Left renal cortex interstitium (tissue), 4 donors: ENCODE measurements at places on chromosomes 2 and 18. TPM values are rescaled to one million over a fixed set of nuclear protein-coding genes. Genes with fewer than 3 reads are reported as not detected.

DNA sequence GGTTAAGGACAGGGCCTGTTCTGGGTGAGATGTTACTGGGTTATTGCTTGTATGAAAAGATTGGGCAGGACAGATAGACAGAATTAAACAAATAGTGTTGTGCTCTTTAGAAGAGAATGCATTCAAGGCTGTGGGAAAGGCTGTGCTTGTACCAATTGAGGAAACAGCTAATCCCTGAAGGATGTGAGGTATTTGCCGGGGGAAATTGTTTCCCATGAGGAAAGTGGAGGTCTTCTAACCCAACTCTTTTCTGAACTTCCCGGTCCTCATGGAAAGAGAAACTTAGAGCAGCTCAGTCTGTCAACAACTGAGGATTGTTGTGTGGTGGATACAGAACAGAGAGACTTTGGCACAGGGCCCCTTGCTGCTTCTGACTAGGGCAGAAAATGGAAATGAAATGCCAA is 9.5 kb downstream of the SLC1A4 start:
- DNase-seq, result no peak

GRCh38 chr2:7226501-7226900 is 309.3 kb downstream of the RNF144A start:
- no peak for DNase-seq

DNA sequence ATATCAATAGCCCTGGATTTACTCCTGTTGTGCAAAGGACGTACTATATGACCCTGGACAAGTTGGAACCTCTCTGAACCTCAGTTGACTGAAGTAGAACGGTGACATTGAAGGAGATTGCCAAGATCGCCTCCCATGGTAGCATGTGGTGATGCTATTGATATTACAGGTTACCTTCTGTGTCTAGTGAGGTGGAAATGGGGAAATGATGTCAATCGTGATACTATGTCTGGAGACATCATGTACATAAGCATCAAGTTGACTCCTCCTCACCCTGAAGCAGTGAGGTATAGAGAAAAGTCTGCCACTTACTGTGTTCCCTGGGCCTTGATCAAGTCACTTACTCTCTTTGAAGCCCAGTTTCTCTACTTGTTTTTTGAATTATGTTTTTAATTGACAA is 93.9 kb downstream of the KLF7 start:
- no peak for DNase-seq

- DNase-seq, result no peak
Observed at GRCh38 chr2:41142478-41142877, 690.6 kb upstream of the SLC8A1 start.

DNA sequence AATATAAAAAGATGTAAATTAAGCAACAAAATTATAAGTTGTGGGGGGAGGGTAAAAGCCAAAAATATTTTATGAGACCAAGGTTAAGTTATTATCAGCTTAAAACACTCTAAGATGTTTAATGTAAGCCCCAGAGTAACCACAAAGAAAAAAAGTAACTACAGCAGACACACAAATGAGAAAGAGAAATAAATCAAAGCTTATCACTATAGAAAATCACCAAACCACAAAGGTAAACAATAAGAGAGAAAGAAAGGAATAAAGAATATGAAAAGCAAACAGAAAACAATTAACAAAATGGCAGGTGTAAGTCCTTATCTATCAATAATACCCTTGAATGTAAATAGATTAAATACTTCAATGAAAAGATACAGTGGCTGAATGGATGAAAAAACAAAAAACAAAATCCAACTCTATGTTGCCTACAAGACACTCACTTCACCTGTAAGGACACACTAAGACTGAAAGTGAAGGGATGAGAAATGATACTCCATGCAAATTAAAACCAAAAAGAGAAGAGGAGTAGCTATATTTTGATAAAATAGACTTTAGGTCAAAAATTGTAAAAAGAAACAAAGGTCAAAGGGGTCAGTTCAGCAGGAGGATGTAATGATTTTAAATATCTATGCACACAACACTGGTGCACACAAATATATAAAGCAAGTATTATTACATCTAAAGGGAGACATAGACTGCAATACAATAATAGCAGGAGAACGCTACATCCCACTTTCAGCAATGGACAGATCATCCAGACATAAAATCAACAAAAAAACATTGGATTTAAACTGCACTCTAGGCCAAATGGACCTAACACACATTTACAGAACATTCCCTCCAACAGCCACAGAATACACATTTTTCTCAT is 80.7 kb downstream of the PTPN2 start:
- DNase-seq, result no peak

DNA sequence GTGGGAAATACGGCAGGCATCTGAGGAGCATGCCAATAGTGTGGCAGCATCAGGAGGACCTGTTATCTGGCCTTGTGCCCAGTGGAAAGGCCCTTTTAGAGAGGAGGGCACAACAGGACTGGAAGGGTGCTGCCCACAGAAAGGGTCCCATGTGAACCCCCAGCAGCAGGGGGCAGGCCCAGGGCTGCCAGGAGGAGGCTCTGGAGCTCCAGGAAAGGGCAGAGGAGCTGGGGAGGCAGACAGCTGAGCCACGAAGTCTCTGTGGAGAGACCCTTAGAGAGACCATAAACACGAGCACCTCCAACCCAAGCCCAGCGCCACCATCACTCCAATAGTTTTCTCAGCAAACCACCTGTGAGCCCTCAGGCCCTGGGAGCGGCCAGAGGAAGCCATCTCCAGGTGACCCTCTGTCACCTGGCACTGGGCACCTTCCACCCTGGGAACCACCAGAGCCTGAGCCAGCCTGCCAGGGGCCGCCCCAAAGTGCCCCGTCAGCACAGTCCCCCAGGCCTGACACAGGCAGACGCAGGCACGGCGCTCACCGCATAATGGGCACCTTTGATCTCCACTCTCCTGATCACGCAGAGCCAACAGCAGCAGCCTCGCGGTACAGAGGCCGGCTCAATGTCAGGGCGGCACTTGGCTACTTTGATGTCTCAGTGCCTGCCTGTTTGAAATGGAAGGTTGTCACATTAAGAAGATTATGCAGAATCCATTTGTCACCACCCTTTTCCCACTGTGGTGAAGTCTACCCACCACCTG is 162.5 kb upstream of the RAB6C start:
- no peak for DNase-seq

- no peak for DNase-seq
Observed at GRCh38 chr2:109206569-109207146, 77.7 kb downstream of the SH3RF3 start.

DNA sequence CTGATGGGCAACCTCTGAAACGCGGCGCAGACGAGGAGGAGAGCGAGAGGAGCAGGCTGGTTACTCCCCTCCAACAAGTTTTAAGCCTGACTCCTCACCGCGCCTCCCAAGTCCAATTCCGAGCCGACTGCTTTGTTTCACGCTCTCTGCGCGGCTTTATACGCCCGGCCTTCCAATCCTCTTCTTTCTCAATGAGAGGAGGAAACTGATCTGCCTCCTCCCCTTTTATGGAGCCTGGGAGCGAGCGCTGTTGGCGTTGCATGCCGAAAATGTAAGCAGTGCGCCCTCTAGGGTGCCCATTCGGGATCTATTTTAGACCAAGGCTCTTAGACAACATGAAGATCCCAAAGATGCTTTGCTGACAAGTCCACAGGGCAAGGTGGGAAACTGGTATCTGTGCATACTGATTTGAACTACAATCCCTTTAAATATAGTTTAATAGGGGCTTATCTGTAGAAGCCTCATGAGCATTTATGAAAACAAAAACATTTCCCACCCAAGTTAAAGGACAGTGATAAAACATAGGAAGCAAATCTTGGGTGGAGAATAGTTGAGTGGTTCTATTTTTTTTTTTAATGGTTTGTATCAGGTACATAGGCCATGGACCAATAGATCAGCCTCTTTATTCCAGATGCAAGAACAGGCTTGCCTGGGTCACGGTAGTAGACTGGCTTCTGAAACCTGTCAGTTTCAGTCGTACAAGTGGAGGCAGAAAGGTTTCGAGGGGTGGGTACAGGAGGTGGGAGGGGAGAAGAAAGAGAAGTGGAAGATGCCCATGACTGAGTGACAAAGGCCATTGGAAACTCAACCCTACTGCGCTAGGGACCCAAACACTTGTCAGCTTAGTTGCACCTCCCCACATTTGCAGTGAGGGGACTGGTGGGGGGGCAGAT is at the start of gene RND3:
Gene RND3, minus strand, starts transcription at position 131 of the 893 bp plus-strand sequence. CDS start 250 bp downstream, outside the sequence.
- DNase-seq, result peak; percentile 95

GRCh38 chr2:19351899-19352697 is 6.3 kb downstream of the OSR1 start:
- no peak for DNase-seq

DNA sequence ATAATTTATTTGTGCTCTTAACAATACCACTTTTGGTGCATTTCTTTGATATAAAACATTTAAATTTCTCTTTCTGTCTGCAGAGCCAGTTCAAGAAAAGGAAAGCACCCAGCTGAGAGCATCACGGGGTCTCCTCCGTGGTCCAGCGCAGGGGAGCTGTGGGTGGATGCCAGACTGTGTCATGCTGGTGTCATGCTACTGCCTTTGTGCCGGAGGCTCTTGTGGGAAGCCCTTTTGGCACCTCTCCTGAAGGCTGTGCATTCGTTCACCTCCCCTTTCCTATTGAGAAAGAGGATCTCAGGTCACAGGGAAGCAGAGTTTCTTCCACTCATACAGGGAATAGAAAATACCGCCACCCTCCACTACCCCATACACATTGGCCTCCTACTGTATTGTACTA is 450.4 kb downstream of the GALR1 start:
- DNase-seq, result no peak

- no peak for DNase-seq
Observed at GRCh38 chr18:13532406-13533075, 193.8 kb downstream of the FAM210A start.

The PLGLB1 gene
- 5.7 TPM for polyA plus RNA-seq

The SLC16A14 gene
- 7.5 TPM for polyA plus RNA-seq

The LRRTM4 gene
- polyA plus RNA-seq, result 1.1 TPM

The ITGB6 gene
- 14.5 TPM for polyA plus RNA-seq
